ENCODE measurements at places on chromosomes 5 and 9. TPM values are rescaled to one million over a fixed set of nuclear protein-coding genes. Genes with fewer than 3 reads are reported as not detected.

- DNase-seq = no peak
These were observed 119.2 kb downstream of the MSX2 start for GRCh38 chr5:174843263-174844250.

DNA sequence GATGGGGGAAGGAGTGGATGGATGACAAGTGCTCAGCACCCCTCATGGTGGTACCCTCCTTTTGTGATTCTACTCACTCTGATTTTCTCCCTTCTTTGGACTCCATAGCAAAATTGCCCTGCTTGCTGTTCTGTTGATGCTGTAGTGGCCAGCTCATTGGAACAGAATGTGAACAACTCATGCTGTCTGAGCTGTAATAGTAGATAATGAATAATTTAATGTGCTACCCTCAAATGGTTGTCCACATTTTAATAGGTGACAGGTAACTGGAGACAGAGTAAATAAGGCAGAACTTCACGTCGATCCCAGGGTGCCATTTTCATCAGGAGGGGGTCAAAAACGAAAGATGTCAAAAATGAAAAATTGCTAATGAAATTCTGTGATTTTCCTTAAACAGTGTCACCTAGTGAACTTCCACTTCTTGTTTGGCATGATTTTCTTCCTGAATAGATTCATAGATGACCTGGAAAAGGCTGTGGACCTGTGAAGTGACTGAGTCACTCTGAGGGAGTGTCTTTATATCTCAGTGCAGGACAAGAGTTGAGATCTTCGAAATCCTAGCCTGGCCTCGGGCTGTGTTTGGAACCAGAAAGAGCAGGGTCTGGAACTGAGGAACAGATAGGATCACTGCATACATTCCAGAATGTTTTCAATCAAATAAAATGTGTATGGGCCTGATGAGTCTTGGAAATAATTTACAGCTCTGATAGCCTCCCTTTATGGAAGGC, 270.2 kb downstream of the PSAT1 start:
- no peak for DNase-seq

Gene NR4A3
- total RNA-seq = 5.1 TPM

DNA sequence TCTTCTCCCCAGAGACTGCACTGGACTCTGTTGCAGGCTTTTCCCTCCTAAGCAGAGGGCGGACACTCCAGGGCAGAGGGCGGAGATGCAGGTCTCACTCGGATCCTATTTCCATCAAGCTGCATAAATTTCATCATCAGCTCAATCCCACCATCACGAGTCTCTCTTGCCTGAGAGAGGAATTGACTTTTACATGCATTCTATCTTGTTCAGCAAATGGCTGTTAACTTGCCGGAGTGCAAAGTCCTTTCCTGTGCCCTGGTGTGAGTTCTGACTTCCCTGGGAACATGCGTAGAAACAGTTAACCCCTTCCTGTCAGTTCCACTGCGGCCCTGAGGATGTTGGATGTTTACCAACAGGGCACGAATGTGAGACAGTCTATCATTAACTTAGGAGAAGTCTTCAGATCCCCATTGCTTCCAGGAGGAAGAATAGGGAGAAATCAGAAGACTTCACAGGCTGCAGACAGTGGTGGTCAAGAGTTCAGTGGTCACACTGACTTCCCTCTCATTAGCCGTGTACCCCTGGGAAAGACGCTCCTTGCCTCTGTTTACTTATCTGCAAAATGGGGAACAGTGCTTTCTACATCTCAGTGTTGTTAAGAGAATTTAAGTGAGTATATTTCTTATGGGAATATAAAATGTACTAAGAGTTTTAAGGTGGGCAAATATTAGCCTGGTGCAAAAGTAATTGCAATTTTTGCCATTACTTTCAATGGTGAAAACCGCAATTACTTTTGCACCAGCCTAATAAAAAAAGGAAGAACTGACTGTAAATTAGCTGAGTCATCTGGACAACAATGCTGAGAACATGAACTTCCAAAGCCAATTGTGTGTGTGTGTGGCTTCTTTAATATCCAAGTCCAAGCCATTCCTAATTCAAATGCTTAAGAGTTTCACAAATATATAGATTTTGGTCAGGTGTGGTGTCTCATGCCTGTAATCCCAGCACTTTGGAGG, 248.0 kb downstream of the DRD1 start:
- DNase-seq = no peak

DNA sequence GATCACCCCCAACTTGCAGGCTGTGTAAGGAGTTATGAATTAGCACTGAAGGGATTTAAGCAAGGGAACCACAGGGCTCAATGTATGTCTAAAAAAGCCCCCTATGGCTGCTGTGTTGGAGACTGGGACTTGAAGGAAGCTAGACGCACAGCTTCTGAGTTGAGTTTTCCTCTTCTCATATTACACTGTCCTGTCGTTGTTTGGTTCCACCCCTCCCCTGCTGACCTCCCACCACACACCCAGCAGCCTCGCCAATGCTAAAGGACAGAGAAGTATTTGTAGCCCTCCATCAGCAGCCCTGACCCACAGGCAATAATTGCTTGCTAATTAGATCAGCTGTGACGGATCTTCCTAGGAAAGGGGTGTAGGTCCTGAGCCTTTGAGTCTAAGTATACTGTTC, 15.1 kb upstream of the CARTPT start:
- no peak for DNase-seq

DNA sequence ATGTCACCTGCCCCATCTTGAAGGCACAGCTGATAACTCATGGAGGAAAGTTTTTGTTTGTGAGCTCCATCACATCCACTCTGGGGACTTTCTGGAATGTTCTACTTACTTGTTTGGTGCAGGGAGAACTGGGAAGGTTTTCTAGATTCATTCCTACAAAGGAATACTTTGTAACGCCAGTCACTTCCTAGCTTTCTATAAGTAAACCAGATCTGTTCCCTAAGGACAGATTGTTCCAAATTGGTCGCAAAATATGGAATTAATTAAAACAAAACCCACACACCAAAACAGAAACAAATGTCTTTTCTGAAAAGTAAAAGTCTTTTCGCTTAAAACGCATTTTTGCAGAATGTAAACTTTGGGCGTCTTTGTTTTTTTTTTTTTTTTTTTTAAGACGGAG, 167.6 kb downstream of the PDZD2 start:
- no peak for DNase-seq

DNA sequence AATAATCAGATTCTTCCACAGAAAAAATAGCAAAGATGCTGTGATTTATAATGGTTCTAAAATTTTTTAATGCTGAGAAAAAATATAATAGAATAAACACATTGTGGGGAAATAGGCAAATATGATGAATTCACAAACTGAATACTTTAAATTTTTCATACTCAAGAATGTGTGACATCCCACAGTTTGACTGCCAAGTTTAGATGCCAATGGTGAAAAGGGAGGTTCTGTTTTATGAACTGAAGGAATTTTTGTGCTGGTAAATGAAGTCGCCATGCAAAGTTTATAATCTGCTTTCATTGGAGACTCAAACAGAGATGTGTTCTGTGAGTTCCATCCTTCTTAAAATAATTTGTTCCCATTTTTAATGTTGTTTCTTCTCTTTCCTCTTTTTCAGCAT, 367.5 kb upstream of the ADAMTS16 start:
- DNase-seq = no peak

- no peak for DNase-seq
These were observed 198.6 kb downstream of the AGTPBP1 start for GRCh38 chr9:85543196-85543595.

DNA sequence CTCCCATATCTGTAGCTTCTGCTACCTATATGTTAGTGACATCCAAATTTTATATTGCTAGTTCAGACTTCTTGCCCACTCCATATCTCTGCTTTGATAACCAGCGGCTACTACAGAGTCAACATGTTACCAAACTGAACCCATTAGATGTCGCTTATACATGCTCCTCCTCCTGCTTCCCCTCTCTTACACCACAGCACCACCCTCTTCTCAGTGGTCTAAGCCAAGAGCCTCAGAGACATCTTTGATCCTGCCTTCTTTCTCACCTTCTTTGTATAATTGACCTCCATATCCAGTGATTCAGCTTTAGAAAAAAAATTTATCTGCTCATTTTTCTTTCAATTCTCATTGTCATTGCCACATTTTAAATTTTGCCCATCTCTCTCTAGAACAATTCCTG, 408.2 kb upstream of the TLE4 start:
- DNase-seq = no peak

DNA sequence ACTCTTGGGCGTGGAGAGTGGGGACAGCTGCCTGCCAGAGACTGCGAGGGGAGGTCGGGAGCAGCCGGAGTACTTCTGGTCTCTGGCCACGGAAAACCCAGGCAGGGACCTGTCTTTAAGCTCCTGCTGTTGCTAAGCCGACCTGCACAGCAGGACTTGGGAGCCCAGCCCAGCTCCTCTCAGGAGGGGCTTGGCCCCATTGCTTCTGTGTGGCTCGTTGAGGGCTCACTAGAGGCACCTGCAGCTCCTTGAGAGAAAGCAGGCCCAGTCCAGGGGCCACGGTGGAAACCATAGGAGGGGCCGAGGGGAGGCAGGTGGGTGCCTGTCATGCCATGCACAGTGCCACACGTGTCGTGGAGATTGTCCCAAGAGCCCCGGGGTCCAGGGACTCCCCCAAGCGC, 3.3 kb upstream of the LCN2 start:
- no peak for DNase-seq

- DNase-seq = no peak
These were observed 208.7 kb downstream of the BRINP1 start for GRCh38 chr9:119160551-119160950.

- DNase-seq = peak; percentile 70
These were observed 13.6 kb upstream of the ALDOB start for GRCh38 chr9:101449071-101449721.

Gene DMRT3
- under 0.01 TPM for total RNA-seq

DNA sequence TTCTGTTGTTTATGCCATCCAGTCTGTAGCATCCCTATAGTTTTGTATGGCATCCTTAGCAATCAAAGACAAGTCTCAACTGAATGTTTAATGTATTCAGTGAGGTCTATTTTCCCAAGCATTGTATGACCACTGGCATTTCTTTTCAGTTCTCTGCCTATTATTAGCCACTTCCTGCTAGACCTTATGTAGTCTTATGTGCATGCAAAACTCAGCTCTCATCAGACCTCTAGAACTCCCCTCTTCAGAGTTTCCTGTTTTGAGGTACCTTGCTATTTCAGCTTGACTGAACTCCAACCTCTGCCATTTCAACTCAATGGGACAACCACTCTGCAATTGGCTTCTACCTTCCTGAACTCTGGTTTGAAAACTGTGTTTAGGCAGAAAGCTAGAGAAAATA, 113.2 kb downstream of the SLC25A46 start:
- no peak for DNase-seq

Gene ANKRD31
- total RNA-seq = under 0.01 TPM

Gene PCDHA1
- not detected for total RNA-seq

DNA sequence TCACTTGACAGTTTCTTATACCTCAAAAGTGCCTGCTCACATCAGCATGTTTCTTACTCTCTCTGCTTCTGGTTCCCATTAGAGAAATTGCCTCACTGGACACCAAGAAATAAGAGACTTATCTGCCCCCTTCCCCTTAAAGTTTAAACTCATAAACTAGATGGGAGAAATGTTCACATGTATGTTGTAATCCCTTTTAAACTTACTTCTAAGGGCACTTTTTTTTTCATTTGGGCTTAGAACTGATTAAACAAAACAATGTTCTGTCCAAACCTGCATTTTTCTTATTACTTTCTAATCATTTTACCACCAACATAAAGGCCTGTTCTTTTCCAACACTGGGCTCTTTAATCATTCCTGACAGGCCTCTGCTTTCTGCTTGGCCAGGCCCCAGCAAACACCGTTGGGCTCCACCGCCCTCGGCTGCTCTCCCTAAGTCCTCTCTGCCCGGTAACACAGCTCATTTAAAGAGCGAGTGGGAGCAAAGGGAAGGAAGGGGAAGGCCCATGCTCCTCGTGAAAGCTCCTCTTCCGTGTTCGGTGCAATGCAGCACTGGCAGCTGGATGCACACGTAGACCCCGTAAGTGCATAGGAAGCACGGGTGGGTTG, 53.4 kb downstream of the ROR2 start:
- peak; percentile 11 for DNase-seq

DNA sequence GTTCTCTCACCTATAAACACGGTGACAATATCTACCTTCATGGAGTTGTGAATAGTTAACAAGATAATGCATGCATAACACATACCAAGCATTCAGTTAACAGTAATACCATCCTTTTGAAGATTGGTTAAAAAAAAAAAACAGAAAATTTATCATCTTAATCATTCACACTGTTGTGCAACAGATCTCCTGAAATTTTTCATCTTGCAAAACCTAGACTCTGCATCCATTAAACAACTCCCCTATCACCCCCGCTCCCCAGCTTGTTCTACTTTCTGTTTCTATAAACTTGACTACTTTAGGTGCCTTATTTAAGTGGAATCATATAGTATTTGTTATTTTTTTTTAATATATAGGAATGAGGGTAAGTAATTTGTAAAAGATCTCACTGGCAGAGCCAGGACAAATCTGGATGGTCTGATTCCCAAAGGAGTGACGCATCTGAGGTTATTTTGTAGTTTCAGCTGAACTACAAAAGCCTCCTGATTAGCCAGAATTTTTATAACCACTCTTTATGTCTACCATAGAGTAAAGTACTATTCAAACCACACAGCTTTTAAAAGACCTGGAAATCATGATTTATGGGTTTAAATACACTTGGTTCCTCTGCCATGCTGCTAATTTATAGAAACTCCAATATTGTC, 93.0 kb downstream of the FANCC start:
- DNase-seq = no peak

Gene ALDOB
- total RNA-seq = not detected

Gene LRRC70
- 48.7 TPM for total RNA-seq

DNA sequence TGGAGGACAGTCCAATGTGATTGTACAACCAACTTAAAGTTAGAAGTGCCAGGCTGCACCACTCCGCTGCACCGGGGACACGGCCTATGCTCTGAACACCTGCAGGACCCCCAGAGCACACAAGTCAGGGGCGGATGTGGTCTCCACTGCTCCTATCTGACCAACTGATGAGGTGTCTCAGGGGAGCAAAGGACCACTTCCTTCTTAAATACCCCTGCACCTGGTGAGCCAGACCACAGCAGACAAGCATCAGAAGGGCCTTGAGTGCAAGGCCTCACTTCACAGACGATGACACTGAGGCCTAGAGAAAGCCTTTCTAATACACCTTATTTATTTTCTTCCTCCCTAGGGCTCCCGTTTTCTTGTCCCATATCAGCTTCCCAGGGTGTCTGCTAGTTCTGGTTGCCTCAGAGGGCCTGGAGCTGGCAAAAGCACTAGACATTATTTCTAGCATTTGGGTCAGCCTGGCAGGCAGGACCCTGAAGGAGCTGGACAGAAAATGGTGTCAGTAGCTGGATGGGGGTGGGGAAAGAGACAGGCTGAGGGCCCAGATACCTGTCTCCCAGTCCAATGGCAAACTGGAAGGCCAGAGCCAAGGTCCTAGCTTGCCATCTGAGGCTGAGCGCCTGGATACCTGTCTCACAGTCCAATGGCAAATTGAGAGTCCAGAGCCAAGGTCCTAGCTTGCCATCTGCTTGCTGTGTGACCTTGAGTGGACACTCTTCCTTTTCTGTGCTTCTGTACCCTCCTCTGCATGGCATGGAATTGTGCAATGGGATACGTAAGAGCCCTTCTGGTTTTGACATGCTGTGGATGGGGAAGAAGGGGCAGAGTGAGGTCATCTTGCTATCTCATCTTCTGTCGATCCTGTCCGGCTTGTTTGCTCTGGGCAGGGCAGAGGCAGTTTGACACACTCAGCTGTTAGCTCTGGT, 9.0 kb downstream of the CCDC69 start:
- no peak for DNase-seq

All from hematopoietic multipotent progenitor cell (in vitro differentiated cells).